ENCODE measurements at places on chromosomes 7 and 10.

- DNase-seq = peak; percentile 66
Measured at GRCh38 chr10:26528715-26529393, 90.7 kb downstream of the APBB1IP start.

- no peak for DNase-seq
Measured at GRCh38 chr10:110431659-110432058, 66.0 kb upstream of the DUSP5 start.

- DNase-seq = no peak
Measured at GRCh38 chr10:94735197-94735596, 27.3 kb upstream of the CYP2C19 start.

DNA sequence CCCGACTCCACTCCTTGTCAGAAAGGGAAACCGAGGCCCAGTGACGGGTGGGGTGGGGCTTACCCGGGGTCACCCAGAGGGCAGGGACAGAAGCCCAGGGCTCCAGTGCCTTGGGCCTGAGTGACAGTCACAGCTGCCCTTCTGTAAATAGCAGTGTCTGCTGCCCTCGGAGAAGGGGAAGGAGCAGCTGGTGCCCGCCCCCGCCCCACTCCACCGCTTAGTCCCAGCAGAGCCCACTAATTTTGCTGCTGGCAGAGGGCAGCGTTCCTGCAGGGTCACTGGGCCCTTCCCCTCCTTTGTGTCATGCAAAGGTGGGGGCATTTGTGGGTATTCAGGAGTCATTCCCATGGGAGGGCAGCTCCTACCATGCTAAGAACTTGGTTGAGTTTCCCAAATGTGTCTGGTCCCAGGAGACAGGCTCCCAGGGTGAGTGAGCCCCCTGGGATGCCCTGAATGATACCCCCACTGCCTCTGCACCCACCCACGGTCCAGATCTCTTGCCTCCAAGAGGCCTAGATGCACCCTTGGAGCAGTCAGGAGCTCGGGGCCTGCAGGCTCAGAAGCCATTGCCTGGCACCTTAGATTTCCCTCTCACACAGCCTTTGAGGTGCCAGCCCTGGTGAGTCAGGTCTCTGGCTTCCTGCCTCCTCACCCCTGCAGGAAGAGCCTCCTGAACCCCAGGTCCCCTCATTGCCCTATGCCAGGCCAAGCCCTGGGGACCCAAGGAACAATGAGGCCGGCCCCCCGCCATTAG lies 17.2 kb downstream of the SH2B2 start:
- DNase-seq = peak; percentile 35

DNA sequence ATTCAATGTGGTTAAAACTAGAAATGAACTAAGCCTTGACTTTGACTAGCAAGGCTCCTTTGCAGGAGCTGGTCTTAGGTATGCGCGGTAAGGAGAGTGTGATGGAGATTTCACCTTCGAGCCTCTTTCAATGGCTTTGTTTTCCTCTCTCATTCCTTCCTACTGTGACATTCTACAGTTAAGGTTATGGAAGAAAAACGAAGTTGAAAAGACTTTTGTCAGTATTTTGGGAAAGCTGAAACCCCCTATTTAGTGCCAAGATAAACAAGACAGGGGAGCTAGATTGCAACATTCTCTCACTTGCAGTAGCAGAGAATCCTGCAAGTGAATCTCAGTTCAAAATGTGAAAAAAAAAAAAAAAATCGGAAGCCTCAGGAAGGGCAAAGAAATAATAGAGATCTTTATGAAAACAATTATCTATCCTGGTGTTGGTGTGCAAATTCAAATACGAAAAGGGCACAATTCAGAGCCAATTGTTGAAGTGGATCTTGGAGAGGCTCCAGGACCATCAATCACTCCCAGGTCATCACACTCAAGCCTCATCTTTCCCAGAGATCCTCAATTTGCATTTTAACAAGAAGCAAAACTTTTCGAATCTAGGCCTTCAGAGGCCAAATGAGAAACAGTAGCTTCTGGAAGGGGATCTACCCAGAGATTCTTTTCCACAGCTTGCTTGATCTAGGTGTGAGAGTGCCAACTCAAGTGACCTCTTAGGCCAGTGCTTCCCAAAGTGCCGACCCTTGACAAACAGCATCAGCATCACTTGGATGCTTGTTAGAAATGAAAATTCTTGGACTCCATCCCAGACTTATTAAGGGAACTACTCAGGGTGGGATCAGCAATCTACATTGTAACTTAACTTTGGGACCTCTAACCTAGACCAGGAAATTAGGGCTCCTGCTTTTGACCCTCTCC lies 163.8 kb downstream of the INHBA start:
- DNase-seq = no peak

- no peak for DNase-seq
Measured at GRCh38 chr10:110834629-110835301, 37.0 kb upstream of the PDCD4 start.

DNA sequence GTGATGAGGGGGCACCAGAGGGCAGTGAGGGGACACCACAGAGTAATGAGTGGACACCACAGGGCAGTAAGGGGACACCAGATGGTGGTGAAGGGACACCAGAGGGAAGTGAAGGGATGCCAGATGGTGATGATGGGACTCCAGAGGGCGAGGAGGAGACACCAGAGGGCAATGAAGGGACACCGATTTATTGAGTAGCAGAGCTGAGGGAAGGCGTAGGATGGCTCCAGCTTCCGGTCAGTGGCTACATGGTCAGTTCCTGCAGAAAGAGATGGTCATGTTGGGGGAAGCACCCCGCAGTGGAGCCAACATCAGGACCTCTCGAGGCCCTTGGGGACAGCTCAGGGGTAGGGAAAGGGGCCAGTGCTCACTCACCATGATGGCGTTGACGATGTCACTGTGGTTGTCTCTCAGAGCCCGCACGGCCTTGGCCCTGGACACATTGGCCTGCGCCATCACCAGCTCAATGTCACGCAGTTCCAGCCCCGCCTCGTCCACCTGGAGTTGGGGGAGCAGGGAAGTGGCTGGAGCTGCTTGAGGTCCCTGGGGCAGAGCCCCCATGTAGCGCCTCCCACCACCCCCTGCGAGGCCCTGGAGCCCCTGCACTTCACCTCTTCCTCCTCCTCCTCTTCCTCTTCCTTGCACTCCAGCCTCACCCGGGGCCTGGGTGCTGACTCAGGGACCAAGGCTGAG lies 8.4 kb downstream of the NACAD start:
- no peak for DNase-seq

GRCh38 chr7:3289996-3290395 lies 11.1 kb upstream of the SDK1 start:
- DNase-seq = no peak

DNA sequence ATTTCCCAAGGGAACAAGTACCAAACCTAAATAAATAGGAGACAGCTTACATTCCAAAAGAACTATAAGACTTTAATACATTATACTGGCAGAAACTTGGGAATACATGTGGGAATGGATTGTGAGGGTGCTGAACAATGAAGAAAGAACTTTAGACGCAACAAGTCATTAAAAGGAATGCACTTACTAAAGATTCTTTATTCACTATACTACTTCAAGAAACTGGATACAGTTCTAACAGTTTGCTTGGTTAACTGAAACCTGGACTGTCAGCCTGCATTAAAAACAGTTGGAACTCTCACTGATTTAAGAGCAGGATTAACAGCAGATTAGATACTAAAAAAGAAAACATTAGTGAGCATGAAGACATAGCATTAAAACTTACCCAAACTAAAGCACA lies 12.0 kb downstream of the CACUL1 start:
- DNase-seq = no peak

GRCh38 chr10:61919646-61920215 lies 18.2 kb downstream of the ARID5B start:
- DNase-seq = no peak

DNA sequence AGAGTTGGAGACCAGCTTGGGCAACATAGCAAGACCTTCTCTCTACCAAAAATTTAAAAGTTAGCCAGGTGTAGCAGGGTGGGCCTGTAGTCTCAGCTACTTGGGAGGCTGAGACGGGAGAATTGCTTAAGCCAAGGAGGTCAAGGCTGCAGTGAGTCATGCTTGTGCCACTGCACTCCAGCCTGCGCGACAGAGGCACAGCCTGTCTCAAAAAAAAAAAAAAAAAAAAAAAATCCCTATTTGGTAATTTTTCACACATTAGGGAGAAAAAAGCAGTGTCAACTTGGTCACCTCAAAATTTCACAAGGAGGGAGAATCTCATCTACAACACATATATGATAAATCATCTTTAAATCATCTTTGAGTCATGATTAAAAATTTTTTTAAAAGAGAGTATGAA lies 6.4 kb upstream of the ZNF398 start:
- DNase-seq = peak; percentile 90

DNA sequence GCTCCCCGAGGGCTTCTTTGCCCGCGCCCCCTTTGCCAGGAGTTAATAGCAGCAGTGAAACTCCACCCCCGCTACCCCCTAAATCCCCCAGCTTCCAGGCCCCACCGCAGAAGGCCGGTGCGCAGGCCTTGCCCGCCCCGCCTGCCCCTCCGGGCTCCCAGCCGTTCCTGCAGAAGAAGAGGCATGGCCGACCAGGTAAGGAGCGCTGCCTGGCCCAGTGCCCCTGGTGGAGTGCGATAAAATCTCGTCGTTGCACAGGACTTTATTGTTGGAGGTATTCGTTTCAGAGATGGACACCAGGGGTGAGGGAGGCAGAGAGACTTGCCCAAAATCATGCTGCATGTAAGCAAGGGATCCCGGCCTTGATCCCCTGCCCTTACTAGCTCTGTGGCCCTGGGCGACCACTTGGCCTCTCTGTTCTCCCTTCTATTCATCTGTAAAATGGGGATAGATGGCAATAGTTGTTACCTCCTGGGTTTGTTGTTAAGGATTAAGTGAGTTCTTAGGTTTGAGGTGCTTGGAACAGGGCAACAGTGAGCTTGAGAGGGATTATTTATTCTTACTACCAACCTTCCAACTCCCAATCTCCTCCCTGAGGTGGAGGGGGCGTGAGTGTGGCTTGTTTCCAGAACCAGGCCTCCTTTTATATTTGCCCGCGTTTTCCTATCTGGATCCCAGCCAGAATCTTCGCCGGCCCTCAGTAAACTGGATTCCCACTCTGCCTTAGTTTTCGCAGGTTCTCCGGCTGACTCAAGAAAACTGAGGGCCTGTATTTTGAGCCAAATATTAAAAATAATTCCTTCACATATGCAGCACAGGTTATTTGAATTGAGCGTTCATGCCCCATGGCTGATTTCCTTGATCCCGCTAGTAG lies 78.3 kb downstream of the WIPF3 start:
- DNase-seq = no peak

DNA sequence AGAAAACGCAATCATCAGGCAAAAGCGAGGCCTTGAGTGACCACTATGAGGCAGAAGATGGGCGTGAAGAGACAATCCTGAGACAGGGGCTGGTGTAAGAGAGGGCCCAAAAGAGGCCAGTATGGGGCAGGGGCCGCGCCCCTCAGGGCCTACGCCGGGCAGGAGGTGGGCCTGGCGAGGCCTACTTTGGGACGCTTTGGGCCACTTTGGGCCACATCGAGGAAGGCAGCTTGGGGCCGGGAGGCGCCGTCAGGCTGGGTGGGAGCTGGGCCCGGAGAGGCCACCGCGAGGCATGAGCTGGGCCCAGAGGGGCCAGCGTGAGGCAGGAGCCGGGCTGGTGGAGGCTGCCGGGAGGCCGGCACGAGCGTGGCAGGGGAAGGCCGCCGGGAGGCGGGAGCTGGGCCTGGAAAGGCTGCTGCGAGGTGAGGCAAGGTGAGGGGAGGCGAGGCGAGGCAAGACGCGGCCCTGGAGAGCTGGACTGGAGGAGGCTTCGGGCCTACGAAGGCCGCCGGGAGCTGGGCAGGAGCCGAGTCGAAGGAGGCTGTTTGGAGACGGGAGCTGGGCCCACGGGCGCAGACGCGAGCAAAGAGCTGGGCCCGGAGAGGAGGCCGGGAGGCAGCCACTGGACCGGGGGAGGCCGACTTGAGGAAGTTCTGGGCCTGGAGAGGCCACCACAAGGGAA lies 171.3 kb downstream of the TPST1 start:
- DNase-seq = no peak

DNA sequence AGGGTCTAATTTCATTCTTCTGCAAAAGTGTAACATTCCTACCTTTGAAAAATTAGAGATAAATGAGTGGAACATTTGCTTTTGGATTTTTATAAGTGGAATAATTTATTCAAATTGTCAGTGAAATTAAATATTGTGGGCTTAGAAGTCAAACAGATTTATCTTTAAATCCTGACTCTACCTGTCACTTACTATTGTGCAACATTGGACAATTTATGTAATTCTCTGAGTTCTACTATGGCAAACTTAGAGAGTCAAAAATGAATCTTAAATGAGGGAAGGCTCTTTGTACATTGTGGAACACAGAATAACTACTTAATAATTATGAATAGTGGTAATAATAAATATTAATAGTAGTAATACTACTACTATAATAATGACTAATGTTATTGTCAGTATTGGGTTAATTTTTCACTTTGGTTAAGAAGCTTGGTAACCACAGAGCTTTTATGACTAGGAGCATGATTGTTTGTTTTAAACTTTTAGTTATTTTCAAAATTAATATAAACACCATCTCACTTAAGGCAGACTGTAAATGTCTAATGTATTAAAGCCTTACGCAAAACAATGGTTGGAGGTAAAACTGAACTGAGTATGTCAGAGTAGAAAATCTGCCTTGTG lies 70.0 kb downstream of the PRKG1 start:
- no peak for DNase-seq

DNA sequence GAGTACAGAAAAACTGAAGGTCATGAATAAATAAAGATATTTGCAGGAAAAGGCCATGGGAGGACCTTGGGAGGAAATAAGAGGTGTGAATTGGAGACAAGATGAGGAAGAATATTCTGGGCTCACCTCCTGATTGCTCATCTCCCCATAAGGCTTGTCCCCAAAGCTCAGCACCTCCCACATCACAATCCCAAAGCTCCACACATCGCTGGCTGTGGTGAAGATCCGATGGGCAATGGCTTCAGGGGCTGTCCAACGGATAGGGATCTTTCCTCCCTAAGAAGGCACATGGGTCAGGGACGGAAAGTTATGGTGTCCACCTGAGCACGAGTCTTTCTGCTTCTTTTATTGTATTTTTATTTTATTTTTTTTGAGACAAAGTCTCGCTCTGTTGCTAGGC lies 12.9 kb downstream of the ZYX start:
- DNase-seq = no peak

DNA sequence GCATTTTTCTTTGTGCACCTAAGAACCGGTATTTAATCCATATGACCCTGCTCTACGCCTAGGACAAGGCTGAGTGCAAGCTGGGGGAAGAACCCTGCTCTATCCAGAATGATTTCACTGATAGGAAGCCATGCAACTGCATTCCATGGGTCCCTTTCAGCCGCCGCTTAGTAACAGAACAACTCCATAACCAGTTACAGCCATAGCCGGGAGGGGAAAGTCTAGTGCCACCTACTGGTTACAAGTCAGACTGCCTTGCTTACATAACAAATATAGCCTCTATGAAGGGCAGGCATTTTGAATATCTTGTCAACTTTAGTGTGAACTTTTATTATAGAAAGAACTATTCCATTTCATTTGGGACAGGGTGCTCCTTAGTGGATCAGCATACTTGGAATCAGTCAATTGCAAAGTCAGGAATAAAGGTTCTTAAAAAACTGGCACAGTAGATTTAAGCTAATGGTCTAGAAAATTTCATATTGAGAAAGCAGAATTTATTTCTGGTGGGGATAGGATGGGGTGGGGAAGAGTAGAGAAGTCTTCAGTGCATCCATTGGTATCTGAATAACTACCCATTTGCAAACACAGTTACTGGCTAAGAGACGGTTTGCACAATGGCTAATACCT lies 521.7 kb downstream of the ADRA2A start:
- DNase-seq = peak; percentile 64

GRCh38 chr7:45073786-45074527 lies 14.8 kb downstream of the NACAD start:
- DNase-seq = no peak
